SW 1271 (cell line): ENCODE measurements at places on chromosomes 13 and 19.

DNA sequence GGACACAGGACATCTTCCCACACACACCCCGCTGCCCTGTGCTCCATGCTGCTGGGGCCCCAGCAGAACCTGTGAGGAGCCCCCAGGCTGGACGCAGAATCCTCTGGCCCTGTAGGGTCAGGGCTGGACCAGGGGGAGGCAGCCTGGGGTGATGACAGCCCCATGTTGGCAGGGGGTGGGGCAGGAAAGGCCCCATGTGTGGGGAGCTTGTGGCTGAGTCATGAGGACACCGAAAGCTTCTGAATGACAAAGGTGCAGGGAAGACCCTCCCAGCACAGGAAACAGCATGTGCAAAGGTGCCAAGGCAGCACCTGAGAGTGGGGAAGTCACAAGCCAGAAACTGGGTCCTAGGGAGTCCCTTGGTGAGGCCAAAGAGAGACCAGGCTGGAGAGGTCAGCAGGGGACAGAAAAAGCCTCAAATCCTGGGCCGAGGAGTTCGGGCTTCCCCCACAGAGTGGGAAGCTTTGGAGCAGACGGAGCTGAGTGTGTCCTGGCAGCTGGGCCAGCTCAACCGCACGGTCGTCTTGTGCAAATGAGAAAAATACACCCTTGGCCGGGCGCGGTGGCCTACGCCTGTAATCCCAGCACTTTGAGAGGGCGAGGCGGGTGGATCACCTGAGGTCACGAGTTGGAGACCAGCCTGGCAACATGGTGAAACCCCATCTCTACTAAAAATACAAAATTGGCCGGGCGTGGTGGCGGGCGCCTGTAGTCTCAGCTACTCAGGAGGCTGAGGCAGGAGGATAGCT lies 17.5 kb downstream of the ATP8B3 start:
- DNase-seq: no peak

- no peak for DNase-seq
These were observed 7.5 kb downstream of the PLAUR start for GRCh38 chr19:43662487-43662886.

DNA sequence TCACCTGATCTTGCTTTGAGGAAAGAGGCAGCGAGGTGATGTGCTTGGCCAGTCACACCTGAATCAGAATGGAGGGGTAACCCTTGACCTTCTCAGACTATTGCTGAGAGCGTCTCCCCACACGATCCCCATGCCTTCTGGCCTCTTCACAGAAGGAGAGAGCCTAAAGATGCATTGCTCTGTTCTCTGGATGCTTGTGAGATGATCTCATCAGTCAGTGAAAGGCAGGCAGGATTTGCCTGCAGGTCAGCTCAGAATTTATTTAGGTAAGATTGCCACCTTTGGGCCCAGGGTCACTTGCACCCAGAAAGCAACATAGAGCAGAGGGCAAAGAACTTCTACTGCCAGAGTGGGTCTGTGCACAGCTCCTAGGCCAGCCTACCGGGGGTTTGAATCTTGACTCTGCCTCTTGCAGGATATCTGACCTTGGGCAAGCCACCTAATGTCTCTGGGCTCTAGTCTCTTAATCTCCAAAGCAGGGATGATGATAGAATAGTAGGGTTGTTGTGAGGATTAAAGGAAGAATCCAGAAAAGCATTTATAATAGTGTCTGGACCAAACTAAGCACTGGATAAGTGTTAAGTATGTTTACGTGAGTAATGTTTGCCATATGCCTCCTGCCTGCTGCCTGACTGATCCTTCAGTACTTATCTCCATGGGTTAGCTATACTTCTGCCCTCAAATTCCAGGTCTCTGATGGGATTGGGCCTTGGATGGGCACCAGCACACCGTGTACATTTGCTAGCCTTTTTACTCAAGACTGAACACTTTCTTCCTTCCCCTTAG lies 8.4 kb upstream of the FLT1 start:
- no peak for DNase-seq

DNA sequence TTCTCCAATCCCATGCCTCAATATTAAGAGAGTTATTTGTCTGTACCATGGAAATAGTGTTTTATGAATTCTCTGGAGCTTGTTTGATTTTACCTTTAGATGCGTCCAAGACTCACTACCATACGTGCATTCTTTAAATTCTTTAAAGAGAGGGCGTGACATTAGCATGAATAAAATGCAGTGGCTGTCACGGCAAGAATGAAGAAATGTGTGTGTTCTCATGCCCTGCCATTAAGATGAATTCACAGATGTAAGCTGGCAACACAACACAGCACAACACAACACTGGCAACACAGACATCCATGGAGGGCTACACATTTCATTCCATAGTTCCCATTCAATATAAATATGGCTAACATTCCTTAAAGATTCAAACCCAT lies 213.4 kb downstream of the ENOX1 start:
- no peak for DNase-seq

DNA sequence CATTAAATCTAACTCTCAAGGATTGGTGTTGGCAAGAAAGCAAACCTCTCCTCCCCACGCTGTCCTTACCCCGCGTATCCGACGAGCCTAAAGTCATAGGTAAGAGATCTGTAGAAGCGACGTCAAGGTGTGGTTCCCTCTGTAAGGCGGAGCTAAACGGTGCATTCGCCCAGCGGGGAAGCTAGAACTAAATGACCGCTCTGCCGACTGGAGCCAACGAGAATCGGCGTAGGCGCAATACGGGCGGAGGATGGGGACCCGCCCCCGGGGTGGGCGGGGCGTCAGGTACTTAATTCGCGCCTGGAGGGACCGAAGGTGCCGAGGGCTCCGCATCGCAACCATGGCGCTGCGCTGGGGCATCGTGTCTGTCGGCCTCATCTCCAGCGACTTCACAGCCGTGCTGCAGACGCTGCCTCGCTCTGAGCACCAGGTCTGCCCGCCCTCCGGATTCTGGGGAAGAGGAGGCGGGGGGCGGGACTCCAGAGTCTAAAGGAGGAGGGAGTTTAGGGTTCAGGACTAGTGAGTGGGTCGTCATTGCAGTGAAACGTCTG lies at the start of gene DHDH:
Gene DHDH (plus strand): TSS at position 318 of the 551 bp plus-strand sequence. CDS start 23 bp downstream, at position 341.
- peak; percentile 59 for DNase-seq

DNA sequence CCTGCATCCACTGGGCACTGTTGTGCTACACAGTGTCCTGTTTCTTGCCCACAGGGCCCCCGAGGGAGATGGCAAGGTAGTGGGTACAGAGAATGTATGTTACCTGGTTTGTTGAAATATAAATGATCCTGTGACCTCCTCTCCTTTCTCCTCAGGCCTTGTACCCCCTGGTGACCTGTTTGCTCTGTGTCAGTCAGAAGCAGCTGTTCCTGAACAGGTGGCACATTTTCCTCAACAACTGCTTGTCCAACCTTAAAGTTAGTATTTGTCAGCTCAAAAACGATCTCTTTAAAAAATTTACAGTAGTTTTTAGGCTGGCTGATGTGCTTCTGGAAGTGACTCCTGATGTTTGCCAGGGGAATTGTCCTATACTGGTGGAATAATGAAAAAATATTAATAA lies 105.1 kb downstream of the FRY start:
- no peak for DNase-seq

DNA sequence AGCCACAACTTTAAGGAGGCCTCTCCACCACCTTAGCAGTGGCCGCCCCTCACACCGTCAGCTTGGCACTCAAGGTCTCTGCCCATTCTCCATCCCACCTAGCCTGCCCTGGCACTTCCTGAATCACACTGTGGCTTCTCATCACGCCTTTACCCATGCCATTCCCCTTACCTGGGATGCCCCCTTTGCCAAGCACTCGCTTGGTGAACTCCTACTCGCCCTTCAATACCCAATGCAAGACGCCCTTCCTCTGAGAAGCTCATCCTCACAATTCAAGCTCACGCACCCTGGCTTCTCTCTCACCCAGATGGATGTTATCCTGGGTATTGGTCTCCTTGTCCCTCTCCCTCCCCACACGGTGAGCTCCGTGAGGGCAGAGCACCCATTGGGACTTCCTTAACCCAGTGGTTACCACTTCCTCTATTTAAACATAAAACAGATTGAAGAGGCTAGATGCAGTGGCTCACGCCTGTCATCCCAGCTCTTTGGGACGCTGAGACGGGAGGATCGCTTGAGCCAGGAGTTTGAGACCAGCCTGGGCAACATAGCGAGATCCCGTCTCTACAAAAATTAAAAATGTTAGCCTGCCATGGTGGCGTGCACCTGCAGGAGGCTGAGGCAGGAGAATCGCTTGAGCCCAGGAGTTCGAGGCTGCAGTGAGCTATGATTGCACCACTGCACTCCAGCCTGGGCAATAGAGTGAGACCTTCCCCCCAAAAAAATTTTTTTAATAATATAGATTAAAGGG lies 12.6 kb upstream of the SHD start:
- DNase-seq: no peak

GRCh38 chr19:31331536-31331935 lies 17.7 kb downstream of the TSHZ3 start:
- no peak for DNase-seq

DNA sequence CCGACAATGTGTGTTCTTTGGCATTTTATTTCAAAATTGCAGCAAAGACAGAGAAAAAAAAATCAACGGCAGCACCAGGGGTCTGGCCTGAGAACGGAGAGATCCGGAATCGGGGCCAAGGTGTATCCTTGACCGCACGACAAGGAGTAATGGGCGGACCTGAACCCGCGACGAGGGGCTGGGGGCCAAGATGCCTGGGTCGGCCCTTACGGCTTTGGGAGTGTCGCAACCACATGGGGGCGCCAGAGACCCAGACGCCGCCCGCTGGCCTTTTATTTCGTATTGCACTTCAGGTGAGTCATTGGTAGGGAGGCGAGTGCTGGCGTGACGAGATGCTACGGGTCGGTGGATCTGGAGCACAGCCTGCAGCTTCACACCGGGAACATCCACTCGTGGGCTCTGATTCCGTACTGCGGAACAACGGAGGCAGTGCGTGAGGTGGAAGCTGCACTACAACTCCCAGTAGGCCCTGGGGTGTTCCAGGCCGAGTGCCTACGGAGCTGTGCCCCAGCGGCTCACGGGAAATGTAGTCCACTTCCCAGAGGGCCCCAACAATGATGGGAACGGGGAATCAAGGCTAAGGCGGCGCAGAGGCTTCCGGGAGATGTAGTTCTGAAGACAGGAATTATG lies 15.7 kb downstream of the BCAT2 start:
- DNase-seq: peak; percentile 60

GRCh38 chr19:33613620-33614000 lies 8.1 kb upstream of the CHST8 start:
- no peak for DNase-seq

GRCh38 chr13:20796791-20797508 lies 23.2 kb upstream of the EEF1AKMT1 start:
- no peak for DNase-seq

GRCh38 chr13:94454906-94455305 lies 24.6 kb downstream of the DCT start:
- DNase-seq: no peak

GRCh38 chr13:30039511-30039911 lies 189.1 kb upstream of the UBL3 start:
- no peak for DNase-seq

GRCh38 chr19:18126097-18126496 lies 26.9 kb upstream of the PIK3R2 start:
- no peak for DNase-seq

DNA sequence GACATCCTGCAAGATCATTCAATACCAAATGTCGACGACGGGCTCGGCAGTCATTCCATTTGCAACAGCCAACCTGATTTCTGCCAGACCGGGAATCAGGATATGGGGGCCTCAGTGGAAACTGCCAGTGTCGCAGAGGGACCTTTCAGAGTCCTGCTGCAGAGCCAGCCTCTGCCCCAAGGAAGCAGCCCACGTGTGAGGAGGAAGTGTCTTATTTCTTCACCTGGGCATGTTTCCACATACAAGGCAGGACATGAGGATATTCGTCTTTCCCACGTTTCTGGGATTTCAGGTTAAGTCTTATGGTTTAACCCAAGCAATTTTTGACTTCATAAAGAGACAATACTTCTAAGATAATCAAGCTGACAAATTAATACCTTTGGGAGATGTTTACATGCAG lies 69.9 kb downstream of the ABCC4 start:
- DNase-seq: no peak

DNA sequence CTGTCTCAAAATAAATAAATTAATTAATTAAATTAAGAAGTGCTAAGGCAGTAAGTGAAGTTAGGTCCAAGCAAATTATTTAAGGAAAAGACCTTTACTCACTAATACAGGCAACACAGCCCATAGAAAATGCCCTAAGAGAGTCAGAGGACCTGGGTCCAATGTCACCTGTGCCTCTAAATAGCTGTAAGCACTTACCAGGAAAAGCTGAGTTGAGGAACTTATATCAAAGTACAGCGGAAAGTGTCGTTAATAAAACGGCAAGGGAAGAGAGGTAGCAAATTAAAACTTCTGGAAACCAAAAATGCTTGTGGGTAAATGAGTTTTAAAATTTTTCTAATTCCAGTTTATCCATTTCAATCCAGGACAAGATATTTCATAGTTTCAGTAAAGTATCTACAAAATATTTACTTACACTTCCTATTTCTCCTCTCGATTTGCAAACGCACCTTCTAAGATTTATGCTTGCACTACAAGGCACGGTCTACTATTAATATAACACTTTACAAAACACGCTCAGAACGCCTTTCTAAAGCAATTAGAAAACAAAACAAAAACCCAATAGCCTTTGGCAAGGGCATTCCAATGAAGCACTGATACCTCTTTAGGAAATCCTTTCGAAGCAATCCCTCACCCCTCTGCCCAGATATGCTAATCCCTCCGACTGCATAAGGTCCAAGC lies 963 bp downstream of the VPS36 start:
- no peak for DNase-seq

DNA sequence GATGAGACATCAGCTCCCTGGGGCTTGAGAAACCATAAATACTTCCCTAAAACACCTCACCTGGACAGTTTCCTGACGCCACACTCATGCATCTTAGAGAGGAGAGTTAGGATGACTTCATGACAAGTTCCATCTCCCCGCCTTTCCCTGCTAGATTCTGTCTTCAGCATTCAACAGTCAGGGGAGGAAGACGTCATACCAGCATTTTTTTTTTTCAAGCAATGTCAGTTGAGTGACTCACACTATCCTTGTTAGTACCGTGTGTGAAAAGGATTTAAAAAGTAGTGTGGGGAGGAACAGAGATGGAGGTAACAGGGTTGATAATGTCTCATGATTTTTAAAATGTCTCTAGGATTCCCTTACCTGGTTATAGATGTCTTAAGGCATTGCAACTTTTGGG lies at the start of gene OR7D2:
Gene OR7D2 (plus strand): TSS at position 79 of the 400 bp plus-strand sequence. CDS start 6,803 bp downstream, outside the sequence.
- no peak for DNase-seq

GRCh38 chr19:3827306-3827705 lies 41.1 kb upstream of the MATK start:
- no peak for DNase-seq

DNA sequence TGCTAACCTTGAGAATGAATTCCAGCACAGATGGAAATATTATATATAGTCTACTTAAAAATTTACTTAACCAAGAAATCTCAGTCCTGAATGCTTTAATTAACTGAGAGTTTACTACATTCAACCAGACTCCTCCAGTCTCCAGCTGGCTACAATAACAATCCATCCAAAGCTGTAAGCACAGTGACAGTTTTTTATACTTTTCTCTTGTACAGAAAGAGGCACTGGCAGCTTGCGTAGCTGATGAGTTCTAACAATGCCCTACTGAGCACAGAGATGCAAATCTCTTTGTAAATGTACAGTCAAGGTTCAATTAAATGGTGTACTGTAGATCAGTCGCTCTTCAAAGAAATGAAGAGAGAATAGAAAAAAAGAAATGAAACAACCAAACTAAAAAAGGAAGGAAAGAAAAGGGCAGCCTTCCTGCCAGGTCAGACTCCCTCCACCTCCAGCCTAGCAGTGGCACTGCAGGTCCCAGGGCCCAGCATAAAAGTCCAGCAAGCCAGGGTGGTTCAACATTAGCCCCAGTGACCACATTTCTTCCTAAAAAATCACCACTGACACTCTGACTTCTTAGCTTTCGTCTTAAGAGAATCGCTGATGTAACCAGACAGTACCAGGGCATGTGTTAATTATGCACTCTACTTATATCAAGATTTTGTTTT lies 88.4 kb downstream of the SACS start:
- DNase-seq: no peak
